CD14-positive monocyte (primary cell): ENCODE measurements at places on chromosomes 16 and 17. TPM values are rescaled to one million over a fixed set of nuclear protein-coding genes. Genes with fewer than 3 reads are reported as not detected.
A peak's percentile ranks its signal among the peaks of the same experiment; 100 is the strongest.

The CARD14 gene
- polyA plus RNA-seq: 0.16 TPM

The CCDC43 gene
- 12.8 TPM for polyA plus RNA-seq

- DNase-seq: no peak
Observed at GRCh38 chr16:64397945-64398508, 723.8 kb downstream of the CDH11 start.

DNA sequence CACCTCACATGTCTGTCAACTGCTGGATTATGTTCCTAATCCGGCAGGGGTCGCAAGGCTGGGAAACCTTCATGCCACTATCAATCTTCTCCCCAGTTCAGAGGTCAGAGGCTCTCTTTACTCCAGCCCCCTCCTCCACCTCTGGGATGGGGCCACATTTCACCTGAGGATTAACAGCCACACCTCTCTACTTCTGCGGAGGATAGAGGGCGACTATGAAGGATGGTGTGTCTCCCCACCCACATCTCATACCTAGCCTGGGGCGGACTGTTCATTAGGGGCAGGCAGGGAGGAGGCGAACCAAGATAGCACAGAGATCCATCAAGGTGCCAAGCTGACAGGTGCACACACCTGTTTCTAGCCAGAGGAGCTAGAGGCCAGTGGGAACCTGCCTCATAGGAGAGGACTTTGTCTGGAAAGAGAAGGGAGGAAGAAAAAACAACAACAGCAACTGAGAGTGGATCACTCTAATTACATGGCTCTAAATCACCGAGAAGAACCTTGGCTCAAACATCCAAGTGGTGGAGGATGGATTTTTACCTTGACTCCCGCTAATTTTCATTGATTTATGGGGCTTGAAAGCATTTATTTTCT, 41.9 kb upstream of the SKAP1 start:
- no peak for DNase-seq

The TBC1D28 gene
- polyA plus RNA-seq: not detected in 2 replicates

- DNase-seq: no peak
Observed at GRCh38 chr17:79832218-79833109, 6.8 kb downstream of the CBX4 start.

GRCh38 chr17:56023851-56024250, 129.4 kb upstream of the ANKFN1 start:
- no peak for DNase-seq

The TUBB3 gene
- 0.18 and 2.9 TPM in 2 replicates for polyA plus RNA-seq

DNA sequence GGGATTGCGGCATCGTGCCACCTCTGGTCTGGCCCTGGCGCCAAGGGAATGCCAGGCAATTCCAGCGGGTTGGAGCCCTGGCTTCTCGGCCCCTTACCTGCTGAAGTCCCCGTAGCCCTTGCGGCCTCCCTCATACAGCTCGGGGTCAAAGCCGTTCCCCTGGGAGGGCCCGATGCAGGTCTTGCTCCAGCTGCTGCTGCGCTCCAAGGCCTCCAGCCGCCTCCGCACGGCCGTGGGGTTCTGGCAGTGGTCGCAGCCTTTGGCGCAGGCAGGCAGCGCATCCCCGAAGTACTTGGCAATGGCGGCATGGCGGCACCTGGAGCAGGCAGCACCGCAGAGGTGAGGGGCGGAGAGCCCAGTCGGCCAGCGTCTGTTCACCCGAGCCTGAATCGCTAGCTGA, 1.9 kb upstream of the SMIM5 start:
- DNase-seq: no peak

DNA sequence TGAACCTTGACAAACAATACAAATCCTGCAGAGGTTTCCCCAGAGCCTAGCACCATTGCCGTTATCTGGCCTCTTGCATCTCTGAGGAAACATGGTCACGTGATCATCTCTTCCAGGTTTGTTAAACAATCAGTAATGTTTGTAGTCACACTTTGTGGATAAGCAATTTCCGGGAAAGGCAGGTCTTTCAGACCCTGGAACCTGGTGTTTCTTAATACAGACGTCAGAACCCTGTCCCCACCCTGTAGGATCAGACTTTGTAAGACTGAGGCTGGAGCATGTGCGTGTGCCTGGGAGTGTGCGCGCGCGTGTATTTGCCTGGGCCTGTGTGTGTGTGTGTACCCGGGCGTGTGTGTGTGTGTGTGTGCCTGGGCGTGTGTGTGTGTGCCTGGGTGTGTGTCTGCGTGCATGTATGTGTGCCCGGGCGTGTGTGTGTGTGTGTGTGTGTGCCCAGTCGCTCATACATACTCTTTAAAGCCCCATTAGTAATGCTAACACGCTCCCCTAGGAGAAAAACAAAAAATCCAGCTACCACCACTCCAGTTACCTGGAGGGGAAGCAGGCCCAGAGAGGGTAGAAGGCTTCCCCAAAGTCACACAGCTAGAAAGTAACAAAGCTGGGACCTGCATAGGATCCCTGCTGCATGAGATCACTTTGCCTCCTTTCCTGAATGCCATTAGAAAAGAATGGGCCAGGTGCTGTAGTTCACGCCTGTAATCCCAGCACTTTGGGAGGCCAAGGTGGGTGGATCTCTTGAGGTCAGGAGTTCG, 5.3 kb downstream of the CTNS start:
- no peak for DNase-seq

GRCh38 chr16:74503412-74503811, 82.1 kb upstream of the CLEC18B start:
- no peak for DNase-seq

The KRTAP1-5 gene
- polyA plus RNA-seq: not detected

GRCh38 chr16:794853-795466, 5.6 kb downstream of the GNG13 start:
- no peak for DNase-seq

DNA sequence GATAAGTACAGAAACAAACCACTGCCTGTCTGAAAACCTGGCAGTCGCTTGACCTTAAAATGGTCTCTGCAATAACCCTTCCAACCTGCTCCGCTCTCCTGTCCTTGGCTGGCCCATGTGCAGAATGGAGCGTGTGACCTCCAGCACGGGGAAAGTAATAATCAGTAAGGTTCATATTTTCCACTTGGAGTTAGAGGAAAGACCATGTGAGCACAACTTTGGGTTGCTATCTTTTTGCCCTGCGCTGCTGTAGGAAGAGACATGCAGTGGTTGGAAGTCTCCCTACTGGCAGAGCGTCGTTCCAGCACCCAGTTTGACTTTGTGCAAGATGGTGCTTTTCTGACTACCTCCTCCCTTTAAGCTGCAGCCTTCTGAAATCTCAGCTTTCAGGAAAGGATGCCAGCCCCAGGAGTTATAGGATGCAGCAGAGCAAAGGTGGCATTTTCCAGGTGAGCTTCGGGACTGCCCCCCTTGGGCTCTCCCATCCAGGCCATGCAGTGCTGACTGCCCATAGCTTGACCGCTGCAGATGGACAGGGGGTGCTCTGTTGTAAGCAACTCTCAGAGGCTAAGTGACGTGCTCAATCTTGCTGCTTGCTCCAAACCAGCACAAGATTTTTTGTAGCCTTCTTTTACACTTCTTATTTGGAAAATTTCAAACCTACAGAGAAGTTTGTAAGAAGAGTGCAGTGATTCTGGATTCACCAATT, 110.7 kb upstream of the NOL11 start:
- no peak for DNase-seq

The ESRP2 gene
- polyA plus RNA-seq: not detected

GRCh38 chr17:17822189-17822588, 14.6 kb downstream of the SREBF1 start:
- DNase-seq: no peak

DNA sequence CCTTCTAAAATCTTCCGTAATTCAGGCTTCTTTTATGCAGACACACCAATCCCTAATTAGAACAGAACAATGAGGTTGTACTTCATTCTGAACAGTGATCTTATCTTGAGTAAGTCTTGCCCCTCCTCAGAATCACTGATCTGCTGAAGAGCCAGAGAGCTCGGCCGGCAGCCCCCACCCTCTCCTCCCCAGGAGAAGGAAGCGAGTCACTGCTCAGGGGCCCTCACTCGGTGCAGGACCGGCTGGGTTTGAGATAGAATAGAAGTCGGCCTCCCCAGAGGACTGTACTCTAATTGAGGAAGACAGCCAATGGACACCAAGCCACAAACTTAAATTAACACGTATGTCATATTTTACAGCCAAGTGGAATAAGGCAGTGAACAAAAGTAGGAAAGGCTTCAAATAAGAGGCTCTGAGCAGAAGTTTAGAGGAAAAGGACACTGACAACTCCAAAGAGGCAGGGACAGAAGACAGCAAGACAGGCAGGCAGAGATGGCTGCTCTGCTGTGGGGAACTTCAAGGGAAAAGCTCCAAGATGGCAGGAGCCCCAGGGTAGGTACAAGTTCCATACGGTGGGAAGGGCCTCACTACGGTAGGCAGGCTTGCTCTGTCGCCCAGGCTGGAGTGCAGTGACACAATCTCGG, 18.6 kb downstream of the CREBBP start:
- peak; percentile 65 for DNase-seq

DNA sequence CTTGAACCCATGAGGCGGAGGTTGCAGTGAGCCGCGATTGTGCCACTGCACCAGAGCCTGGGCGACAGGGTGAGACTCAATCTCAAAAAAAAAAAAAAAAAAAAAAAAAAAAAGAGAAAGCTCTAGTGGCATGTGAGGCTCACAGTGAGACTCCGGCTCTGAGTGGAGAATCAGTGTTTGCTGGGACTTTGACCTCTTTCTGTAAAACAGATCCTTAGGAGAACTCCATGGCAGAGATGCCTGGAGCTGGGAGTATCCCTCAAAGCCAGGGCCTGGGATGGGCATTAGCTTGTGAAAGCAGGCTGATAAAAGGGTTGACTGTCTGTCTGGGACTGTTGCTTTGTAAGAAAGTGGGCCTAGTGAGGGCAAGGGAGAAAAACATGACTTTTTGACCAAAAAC, 46.4 kb downstream of the ZNF207 start:
- DNase-seq: no peak

The KRTAP9-8 gene
- polyA plus RNA-seq: not detected

- DNase-seq: peak; percentile 49
Observed at GRCh38 chr17:35804658-35805192, 4.6 kb upstream of the TAF15 start.

The ADAP2 gene
- polyA plus RNA-seq: 36.1 TPM

The PDE6G gene
- 8.9 TPM for polyA plus RNA-seq

DNA sequence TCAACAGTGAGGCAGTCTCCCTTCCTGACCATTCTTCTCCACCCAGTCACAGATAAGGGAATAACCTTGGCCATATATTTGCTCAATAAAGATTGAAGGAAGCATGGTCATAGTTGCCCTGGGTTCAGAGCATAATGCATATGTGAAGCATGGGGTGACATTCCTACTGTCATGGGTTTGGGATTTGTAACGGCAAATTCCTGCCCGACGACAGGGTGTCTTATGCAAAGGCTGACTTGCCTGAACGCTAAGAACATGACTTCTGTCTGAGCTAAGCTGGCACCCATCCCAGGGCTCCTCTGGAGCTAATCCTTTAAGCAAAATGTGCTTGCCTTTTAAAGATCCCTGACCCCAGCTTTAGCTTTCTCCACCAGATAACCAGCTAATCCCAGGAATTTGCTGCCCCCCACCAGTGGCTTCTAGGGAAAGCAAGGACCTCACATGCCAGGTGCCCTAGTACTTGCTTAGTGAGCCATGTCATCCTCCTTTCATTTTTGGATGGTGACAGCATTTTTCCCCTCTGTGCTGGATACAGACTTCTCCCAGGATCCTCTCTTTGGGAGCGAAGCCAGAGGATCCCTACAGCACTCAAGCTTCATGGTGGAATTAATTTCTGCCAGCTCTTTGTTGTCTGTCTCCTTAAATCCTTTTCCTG, 11.7 kb downstream of the SLC7A6OS start:
- no peak for DNase-seq

The ZNF778 gene
- 0.51 TPM for polyA plus RNA-seq

- no peak for DNase-seq
Observed at GRCh38 chr16:58507195-58507962, 7.4 kb downstream of the NDRG4 start.

The PYY gene
- not detected in 2 replicates for polyA plus RNA-seq

- no peak for DNase-seq
Observed at GRCh38 chr17:3009411-3009920, 53.9 kb downstream of the OR1D5 start.

GRCh38 chr16:88705801-88706228, 393 bp downstream of the RNF166 start:
- no peak for DNase-seq

DNA sequence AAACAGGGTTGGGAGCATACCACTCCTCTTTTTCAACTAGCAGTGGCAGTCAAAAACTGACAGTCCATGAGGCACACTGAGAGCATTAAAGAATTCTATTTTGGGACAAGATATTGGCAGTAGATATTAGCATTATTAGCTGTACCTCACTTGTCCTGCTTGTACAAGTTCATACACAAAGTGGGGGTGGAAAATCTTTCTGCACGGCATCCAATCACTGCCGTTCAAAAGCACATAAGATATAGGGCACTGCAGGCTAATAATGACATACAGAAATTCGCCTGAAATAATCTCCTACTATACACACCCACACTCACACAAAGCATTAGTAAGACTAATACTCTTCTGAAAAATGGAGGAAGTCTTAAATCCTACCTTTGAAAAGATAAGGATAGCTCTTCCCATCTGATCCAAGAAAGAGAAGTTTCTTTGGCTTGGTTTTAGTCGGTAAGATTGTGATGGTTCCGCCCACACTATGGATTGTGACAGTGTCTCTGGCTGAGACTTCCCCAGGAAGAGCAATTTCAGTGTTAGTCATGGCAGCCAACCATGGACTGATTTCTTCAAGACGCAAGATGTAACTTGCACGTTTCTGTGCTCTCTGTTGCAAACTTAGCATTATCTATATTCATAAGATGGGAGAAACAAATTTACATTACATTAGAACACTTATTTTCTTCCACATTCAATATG, 40.6 kb upstream of the ARL6IP1 start:
- no peak for DNase-seq

The JPH3 gene
- polyA plus RNA-seq: not detected

DNA sequence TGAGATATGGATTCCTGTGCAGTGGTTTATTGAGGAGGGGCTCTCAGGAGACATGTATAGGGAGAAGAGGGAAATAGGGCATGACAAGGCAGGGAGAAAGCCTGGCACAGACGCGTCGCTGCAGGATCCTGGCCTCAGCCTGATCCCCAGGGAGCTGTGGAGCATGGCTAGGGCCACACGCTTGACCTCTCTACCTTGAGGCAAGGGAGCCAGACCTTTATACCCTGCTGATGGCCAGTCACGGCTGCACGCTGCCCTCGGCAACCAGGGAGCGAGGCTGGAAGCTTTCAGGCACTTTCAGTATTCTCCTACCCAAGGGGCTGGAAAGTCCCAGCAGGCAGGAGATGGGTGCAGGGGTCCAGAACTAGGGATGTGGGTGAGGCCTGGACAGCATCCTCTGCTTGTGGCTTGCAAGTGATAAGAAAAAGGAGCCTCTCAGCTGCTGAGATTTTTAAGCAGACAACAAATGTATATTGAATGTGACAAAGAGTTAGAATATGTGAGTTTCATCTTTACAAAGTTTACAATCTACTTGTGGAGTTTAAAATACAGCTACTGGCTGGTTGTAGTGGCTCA, 10.0 kb upstream of the KLHL36 start:
- DNase-seq: no peak

The SLC13A5 gene
- polyA plus RNA-seq: not detected

The CDH1 gene
- polyA plus RNA-seq: 0.05 TPM in 1 of 2 replicates, not detected in the other

GRCh38 chr16:7534749-7535148, 202.1 kb downstream of the RBFOX1 start:
- DNase-seq: no peak

- no peak for DNase-seq
Observed at GRCh38 chr17:55238931-55239297, 25.8 kb upstream of the HLF start.

The IL4R gene
- polyA plus RNA-seq: 35.6 TPM
